ENCODE measurements at places on chromosomes 7 and 10.

DNA sequence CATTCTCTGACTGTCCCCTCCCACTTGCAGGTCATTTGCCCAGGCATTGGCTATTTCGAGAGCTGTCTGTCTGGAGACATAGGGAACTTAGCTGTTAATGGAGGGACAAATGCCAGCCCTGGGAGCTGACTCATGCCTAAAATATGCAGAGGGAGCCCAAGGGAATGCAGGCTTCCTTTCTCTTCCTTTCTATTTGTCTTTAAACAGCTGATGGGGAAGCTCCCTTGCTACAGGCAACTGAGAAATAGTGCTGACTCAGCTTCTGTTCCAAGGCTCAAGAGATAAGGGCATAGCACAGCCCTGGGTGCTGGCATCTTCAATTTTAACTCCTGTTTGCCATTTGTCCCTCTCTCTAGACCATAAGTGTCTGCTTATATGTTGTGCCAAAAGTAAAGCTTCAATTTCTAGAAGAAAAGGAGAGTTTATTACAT, 82.7 kb upstream of the C1GALT1 start:
- peak; percentile 77 for DNase-seq

- peak; percentile 74 for DNase-seq
Measured at GRCh38 chr7:1458683-1459511, at the start of gene MICALL2. Gene MICALL2 (minus strand): TSS chr7:1459470. CDS start chr7:1459326, 144 bp downstream.

DNA sequence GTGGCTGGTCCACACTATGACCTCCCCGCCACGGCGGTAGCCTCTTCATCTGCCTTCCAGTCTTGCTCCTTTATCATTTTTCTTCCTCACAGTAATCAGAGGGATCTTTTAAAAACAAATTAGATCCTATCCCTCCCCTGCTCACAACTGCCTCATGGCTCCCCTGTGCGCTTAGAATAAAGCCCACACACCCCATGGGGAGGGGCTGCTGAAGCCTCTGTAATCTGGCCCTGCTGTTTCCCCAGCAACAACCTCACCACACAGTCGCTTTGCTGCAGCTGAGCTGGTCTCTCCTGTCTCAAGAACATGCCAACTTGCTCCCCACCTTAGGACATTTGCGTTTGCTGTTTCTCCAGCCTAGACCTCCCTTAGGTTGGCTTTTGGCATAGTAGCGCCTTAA, 41.0 kb downstream of the SP8 start:
- DNase-seq, result no peak

- DNase-seq, result no peak
Measured at GRCh38 chr10:124983321-124983720, 41.4 kb downstream of the ZRANB1 start.

- DNase-seq, result peak; percentile 27
Measured at GRCh38 chr7:1668396-1669063, 1.5 kb upstream of the ELFN1 start.

DNA sequence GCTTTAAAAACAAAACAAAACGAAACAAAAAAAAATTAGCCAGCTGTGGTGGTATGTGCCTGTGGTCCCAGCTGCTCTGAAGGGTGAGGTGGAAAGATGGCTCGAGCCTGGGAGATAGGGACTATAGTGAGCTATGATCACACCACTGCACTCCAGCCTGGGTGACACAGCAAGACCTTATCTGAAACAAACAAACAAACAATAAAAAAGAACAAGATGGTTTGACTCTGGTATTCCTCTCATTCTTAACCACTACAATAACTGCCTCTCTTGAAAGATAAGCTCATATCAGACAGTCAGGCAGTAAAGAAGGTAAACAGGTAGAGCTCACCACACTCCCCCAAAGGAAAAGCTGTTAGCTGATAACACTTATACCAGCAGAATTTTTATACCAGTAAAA, 14.1 kb upstream of the DUSP5 start:
- DNase-seq, result no peak

GRCh38 chr7:5065107-5065407, 19.4 kb downstream of the RBAK start:
- DNase-seq, result no peak

- no peak for DNase-seq
Measured at GRCh38 chr10:28060031-28060607, 61.2 kb upstream of the ODAD2 start.

- no peak for DNase-seq
Measured at GRCh38 chr10:130547368-130547767, 411.2 kb downstream of the GLRX3 start.

GRCh38 chr7:131010717-131011431, 276.9 kb upstream of the KLF14 start:
- no peak for DNase-seq

GRCh38 chr10:29921071-29921446, 138.3 kb downstream of the JCAD start:
- DNase-seq, result no peak

GRCh38 chr10:114337510-114338462, 66.5 kb downstream of the AFAP1L2 start:
- no peak for DNase-seq

GRCh38 chr7:31926991-31927584, 143.1 kb downstream of the PDE1C start:
- no peak for DNase-seq

DNA sequence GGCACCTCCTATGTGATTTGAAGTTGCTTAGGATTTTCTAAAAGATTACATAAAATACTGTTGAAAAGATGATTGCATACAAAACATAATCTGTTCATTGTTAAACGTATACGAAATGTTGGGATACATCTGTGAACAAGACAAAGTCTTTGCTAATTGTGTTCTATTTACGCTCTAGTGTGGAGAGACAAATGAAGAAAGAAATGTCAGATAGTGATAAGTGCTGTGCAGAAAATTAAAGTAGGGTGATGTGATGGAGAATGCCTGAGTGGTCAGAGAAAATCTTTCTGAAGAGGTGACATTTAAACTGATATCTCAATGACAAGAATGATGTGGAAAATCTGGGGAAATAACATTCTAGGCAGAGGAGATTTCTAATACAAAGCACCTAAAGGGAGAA, 13.4 kb upstream of the ZRANB1 start:
- DNase-seq, result no peak

- no peak for DNase-seq
Measured at GRCh38 chr10:17021656-17022465, 107.8 kb downstream of the CUBN start.

DNA sequence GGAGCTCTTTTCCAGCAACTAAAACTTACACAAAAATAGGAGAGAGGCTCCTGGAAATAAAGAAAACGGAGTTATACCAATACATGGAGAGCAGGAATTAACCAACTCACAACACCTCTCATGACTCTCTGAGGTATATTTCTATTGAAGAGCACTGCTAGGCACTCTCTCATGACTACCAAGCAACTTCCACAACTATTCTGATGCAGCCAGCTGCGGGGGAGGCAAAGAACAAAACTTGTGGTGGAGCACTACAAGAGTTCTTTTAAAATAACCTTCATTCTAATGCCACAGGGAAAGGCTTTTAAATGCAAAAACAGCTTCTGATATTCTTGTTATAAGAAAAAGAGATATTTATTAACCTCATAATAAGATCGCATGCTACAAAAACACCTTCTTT, 140.7 kb downstream of the SLC25A13 start:
- DNase-seq, result no peak

DNA sequence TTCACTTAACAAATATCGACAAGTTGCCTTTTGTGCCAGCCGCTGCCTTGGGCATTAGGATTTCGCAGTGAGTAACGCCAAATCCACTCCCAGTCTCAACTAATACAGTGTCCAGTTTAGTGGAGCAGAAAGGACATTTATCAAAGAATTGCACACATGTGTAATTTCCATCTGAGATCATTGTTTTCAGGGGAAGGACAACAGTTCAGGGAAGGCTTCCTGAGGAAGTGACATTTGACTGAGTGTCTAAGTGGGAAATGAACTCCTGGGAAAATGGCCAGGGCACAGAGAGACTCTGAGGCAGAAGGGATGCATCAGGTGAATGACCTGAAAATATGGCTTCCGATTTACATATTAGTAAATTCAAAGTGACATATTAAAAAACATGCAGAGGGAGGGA, 89.4 kb downstream of the ITGA8 start:
- no peak for DNase-seq

- no peak for DNase-seq
Measured at GRCh38 chr10:81135851-81136250, 598.1 kb downstream of the SH2D4B start.

- no peak for DNase-seq
Measured at GRCh38 chr7:30907527-30908267, 4.0 kb upstream of the AQP1 start.

DNA sequence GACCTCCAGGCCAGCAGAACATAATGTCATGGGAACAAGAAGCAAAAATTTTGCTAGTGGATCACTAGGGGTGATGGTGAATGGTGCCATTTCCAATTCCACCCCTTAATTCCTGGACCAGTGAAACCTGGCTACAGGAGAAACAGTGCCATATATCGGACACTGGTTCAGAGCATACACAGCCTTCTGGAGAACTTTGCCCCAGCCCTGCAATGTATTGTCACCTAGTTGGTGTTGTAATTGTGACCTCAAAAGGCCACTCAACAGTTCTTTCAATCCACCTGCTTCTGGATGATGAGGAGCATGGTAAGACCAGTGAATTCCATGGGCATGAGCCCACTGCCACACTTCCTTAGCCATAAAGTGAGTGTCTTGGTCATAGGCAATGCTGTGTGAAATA, 59.8 kb upstream of the AASS start:
- DNase-seq, result no peak

GRCh38 chr10:72204296-72204695, 11.5 kb upstream of the ANAPC16 start:
- no peak for DNase-seq

DNA sequence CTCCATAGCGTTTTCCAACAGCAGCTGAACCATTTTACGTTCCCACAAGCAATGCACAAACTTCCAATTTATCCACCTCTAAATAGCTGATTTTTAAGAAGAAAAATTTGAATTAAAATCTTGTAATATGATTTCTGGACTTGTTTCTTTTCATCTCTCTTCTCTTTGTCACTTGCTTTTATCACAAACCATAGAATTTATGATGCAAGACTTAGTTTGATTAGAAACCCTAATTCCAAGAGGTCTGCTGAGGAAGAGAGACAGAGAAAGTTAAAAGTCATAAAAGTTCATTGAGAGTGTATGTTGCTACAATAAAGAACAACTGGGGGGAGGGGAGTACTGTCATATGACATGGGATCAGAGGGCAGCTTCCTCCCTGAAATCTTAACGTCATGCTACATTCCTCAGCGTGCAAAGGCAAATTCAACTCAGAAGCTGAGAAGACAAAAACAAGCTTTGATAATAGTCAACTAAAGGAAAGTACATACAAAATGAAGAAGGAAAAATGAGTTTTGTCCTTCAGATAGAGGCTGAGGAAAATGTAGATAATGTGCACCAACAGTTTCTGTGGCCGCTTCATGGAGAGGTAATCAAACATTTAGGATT, 18.4 kb upstream of the CUBN start:
- no peak for DNase-seq

DNA sequence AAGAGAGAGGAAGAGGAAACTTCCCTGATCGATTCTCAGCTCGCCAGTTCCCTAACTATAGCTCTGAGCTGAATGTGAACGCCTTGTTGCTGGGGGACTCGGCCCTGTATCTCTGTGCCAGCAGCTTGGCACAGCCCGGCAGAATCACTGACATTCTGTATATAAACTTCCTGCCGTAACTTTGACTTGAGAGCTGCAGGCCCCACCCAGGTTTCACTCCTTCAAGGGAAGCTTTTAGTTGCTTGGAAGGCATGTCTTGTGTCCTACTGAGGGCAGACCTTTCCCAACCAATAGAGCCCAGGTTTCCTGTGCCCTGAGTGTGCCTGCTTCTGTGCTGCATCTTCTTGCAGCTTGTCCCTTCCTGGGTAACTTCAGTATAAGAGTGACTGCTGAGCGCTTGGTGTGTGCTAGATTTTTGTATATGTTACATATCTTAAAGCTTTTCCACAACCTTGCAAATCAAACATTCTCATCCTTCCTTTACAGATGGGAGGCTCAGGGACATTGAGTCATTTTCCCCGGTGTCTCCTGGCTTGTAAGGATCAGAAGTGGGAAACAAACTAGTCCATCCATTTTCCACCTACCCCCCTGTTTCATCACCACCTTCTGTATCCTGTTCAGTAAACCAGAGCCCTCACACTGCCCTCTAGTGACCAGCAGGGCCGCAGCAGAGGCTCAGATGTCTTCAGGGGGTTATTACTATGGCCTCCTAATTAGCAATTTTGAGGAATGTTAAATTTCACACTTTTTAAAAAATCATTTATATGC, 225.2 kb upstream of the PRSS58 start:
- no peak for DNase-seq

- DNase-seq, result no peak
Measured at GRCh38 chr7:85229544-85229943, 42.7 kb upstream of the SEMA3D start.

DNA sequence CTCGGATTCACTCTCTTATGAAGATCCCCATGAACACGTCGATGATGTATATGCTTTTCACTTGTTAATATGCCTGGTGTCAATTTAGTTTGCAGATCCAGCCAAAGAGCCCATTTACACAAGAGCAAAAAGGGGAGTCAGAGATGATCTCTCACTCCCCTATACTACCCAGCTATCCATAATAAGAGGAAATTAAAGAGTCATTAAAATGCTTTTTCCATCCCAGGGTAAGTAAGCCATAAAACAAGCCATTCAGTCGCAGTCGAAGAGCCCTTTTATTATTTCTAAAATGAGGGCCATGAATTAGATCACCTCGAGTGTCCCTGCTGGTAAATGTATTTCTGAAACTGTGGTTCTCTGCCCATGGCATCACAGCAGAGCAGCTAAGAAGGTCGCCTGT, 41.2 kb downstream of the CHCHD3 start:
- DNase-seq, result no peak

- no peak for DNase-seq
Measured at GRCh38 chr7:157871681-157872080, 534.9 kb downstream of the DNAJB6 start.

DNA sequence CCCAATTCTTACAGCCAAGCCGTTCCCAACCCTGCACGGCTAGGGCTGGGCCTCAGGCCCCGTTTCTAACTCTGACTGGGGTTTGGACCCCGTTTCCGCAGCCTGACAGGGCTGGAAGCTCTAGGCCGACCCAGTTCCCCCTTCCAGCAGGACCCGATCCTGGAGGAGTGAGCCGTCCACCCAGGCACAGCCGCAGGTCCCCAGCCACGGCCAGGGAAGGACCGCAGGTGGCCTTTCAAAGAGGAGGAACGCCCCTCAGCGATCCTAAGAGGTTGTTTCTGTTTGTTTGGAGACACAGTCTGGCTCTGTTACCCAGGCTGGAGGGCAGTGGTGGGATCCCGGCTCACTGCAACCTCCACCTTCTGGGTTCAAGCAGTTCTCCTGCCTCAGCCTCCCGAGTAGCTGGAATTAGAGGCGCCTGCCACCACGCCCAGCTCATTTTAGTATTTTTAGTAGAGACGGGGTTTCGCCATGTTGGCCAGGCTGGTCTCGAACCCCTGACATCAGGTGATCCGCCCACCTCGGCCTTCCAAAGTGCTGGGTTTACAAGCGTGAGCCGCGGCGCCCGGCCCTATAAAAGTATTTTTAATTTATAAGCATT, 778 bp upstream of the GET4 start:
- no peak for DNase-seq

- no peak for DNase-seq
Measured at GRCh38 chr7:78130446-78131215, 332.1 kb downstream of the PHTF2 start.

- no peak for DNase-seq
Measured at GRCh38 chr10:53140506-53140905, 367.9 kb upstream of the MBL2 start.

Data from left hindlimb (tissue), 1 donor.